Activated T-cell treated with anti-CD3 and anti-CD28 coated beads for 24 hours (primary cell): ENCODE measurements at places on chromosomes 12 and 14.

DNA sequence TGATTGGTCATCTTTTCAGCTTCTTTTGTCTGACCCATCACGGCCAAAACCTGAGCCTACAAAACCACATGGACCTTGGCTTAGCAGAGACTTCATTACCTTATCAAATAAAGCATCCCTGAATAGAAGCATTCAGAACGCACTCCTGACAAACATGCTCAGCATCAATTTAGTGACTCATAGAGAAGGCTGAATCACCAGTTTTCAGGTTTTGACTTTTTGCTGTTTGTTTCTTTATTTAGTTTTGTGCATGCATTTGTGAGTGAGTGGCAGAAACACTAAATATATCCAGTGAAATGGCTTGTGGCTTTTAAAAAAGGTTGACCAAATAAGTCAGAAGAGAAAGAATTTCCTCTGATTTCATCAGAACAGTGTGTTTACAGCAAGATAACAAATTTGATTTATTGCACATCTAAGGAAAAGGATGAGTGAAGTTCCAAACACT is 19.0 kb upstream of the OVCH1 start:
- no peak for DNase-seq

DNA sequence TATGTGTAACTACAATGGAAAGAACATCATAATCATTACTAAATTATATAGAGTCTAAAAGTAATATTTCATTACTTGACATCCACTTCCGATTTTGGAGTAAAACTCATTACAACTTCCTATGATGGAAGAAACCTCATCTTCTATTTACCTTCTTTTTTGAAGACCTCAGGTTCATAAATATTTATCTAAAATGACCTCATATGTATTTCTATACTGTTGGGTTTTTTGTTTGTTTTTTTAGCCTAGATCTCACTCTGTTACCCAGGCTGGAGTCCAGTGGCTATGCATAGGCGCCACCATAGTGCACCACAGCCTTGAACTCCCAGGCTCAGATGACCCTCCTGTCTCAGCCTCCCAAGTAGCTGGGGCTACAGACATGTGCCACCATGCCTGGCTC is 39.9 kb upstream of the BMAL2 start:
- DNase-seq = no peak

- no peak for DNase-seq
Observed at GRCh38 chr14:69536971-69537370, 37.7 kb downstream of the CCDC177 start.

GRCh38 chr12:789852-790563 is 37.6 kb downstream of the WNK1 start:
- DNase-seq = no peak
